Naive thymus-derived CD8-positive, alpha-beta T cell (primary cell): ENCODE measurements at places on chromosomes 1 and 21. TPM values are rescaled to one million over a fixed set of nuclear protein-coding genes. Genes with fewer than 3 reads are reported as not detected.

- no peak for DNase-seq
- H3K27me3 ChIP-seq: no peaks in the 10 kb centered on the region
Measured at GRCh38 chr21:17733209-17733608, 85.9 kb downstream of the C21orf91 start.

DNA sequence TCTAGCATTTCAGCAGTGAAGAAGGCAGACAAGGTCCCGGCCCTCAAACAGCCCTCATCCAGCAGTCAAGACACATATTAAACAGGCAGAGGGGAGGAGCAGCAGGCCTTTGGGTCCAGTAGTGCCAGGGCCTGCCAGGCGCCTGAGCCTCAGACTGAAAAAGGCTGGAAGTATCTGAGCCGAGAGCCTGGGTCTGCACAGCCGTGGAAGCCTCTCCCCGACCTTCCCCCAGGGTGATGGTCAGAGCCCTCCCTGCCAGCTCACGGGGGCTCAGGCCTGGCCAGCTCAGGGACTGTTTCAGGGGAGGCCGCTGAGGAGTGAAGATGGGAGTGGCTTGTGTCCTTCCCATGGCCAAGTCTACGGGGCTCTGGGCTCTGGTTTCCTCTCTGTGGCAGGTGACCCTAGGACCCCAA lies 565.2 kb downstream of the PTPRU start:
- no peak overlapping the region for H3K4me3 ChIP-seq
- no peak overlapping the region for H3K27ac ChIP-seq
- no peaks in the 10 kb centered on the region for H3K4me1 ChIP-seq
- H3K36me3 ChIP-seq: no peaks in the 10 kb centered on the region
- DNase-seq: no peak
- peaks cover 5% of the 10 kb centered on the region for H3K27me3 ChIP-seq

DNA sequence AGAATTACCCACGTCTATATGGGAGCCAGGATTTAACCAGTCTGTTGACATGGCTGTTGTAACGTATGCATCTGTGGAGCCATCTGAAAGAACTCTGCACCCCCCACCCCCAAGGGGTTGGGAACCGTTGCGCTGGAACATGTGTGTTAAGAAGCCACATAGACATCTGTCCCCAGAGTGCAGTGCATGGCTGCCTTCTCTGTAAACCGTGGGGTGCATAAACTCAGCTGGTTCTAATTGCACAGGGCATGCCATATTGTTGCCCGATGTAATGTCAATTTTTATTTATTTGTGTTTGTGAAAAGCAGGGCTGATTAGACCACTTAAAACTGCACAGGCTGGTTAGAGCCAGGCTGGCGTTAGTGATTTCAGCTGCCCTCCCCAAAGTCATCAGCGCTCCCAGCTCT lies 70.1 kb upstream of the ROR1 start:
- DNase-seq: no peak
- no peaks in the 10 kb centered on the region for H3K4me1 ChIP-seq
- no peaks in the 10 kb centered on the region for H3K36me3 ChIP-seq

GRCh38 chr1:162722036-162722435 lies 68.5 kb upstream of the HSD17B7 start:
- DNase-seq: no peak
- no peaks in the 10 kb centered on the region for H3K4me1 ChIP-seq
- no peaks in the 10 kb centered on the region for H3K36me3 ChIP-seq
- H3K27me3 ChIP-seq: no peaks in the 10 kb centered on the region
- no peak overlapping the region for H3K4me3 ChIP-seq
- H3K27ac ChIP-seq: no peak overlapping the region

CELA2B gene
- not detected for total RNA-seq

- DNase-seq: no peak
- no peak overlapping the region for H3K4me3 ChIP-seq
- peaks cover 23% of the 10 kb centered on the region for H3K4me1 ChIP-seq
- H3K27ac ChIP-seq: no peak overlapping the region
- peaks cover 2% of the 10 kb centered on the region for H3K36me3 ChIP-seq
Measured at GRCh38 chr1:33122483-33123178, 41.7 kb downstream of the AZIN2 start.

GBP5 gene
- 19.9 TPM for total RNA-seq
